ENCODE measurements at places on chromosomes 3 and 15.

- DNase-seq: no peak
These were observed 46.3 kb upstream of the CCDC80 start for GRCh38 chr3:112687211-112687610.

GRCh38 chr3:55725681-55726500 is 238.8 kb upstream of the WNT5A start:
- DNase-seq: no peak

DNA sequence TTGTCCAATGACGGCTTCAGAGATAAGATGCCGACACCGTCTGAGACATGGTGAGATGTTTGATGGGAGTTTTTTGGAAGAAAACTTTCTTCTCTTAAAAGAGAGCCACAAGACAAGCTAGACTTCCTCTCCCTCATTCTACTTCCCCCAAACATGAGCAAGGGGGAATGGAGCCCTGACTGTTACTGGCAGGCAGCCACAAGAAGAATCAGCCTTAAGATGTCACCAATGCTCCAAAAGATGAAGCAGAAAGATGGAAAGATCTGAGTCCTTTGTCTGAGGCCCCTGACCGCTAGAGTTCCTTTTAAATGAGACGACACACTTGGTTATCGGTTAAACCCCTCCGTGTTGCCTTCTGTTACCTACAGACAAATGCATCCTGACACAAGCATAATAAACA is 108.7 kb downstream of the ST8SIA2 start:
- no peak for DNase-seq

DNA sequence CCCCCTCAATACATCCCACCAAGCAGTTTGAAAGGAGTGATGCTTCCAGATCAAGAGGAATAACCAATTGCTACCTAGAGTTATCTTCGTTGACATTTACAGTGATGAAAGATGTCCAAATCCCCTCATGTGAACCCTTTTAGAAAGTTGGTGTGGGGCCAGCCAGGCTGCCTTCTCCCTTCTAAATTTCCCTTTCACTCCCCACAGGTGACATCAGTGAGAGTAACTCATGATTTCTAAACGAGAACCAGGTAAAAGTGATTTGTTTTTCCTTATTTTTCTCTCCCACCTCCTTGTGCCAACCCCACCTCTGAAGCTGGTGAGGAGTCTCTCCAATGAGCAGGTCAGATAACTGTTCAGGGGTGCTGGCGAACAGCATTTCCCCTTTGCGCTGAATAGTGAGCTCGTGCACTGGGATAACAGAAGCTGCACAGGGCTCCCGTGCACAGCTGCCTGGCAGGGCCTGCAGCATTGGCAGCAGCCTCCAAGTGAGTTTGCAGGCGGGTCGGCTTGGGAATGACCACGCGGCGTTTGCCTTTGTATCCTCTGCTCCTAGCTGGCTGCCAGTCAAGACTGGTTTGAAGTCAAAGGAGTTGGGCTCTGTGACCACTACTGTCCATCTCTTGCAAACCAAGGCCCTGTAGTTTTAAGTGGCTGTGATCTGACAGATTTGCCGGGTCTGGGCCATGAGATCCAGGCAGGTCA is 70.2 kb upstream of the CORO2B start:
- DNase-seq: no peak

DNA sequence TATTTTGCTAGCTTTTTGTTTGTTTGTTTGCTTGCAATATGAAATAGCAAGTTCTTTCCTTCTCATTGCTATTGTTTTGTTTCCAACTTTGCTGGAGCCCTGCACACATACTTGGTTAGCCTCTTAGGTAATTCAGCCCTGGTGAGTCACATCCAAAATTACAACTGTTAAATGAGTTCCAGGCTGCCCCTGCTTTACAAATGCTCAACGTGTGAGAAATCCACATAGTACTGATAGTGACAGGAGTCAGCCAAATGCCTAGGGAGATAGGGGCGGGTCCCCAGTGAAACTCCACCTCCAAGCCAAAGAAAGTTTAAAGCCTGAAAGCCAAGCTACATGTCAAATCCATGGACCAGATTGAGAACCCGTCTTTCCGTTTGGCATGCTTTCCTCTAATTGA is 81.3 kb upstream of the RNF7 start:
- DNase-seq: no peak
